ENCODE measurements at places on chromosomes 5 and 9.

DNA sequence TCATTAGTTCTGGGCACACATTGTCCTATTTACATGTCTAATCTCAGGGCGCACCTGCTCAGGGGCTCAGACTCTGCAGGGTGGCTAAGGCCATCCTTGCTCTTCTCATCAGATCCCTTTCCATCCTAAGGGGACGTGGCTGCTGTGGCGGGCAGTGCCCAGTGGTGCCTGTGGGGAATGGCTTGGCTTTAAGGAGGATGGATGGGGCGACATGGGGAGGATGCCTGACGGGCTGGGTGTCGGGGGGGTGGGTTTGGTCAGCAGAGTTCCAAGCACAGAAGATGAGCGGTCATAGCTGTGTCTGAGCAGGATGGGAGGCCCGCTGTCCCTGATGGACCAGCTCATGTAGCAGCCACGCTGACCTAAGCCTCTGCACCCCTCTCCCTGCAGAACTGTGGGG, 40.9 kb upstream of the SUSD3 start:
- no peak for DNase-seq

DNA sequence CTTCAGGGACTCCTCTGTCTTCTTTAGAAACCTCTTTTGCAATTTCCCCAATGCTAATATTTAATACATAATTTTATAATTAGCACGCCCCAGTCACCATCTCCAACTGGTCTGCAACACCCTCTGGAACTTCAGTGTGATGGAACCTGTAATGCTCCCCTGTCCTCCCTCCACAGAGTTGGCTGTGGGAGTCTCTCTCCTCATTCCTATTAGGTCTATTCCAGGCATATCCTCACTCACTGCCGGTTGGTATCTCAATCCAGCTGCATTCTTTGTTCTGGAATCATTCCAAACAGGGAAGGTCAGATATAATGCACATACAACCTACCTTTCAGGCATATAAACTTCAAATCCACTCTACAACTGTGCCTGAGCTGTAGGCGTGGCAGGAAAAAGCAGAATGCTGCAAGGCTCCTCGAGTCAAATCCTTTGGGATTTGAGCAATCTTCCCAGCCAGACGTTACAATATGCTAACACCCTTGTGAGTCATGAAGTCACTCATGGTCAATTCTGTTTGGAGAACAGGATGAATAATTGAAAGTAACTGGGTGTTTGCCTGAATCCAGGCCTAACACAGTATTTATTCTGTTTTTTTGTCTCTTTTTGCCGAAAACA, 293.8 kb downstream of the CWC27 start:
- peak; percentile 55 for DNase-seq

- DNase-seq = no peak
Measured at GRCh38 chr5:3346111-3346820, 249.4 kb upstream of the IRX1 start.

- no peak for DNase-seq
Measured at GRCh38 chr9:109290385-109290784, 30.5 kb downstream of the EPB41L4B start.

DNA sequence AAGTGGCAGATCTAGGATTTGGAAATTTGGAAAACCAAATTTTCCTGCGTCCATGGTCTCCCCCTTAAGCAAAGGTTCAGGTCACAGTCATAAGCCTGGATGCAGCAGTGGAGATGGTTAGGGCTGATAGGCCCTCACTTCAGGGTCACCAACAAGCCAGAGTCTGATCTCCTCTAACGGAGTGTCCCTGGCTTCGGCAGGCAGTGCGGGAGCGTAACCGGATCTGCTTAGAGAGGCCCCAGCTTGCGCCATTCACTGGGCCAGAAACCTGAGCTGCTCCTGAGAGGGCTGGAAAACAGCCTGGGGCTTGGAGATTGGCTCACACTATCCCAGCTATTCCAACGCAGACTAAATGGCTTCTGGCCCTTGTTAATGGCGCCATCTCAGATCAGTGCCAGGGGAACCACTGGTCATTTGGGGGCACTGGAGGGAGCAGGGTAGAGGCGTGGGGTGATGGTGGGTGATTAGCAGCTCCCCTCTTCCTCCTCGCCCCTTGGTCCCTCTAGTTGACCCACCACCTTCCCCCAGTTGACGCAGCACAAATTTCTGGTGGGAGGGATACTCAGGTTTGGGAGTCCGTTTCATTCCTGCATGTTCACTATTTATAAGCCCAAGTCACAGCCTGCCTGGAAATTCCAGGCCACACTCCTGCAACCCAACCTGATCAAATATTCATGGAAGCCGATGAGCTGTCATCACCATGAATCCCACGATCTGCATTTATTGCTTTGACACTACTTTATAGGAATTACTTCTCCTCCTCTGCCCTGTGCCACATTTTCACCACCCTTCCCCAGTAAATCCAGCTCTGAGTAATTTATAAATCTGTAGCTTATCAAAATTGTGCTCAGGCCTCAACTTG, 134.6 kb upstream of the CPEB4 start:
- no peak for DNase-seq

- no peak for DNase-seq
Measured at GRCh38 chr9:135612437-135612836, 26.9 kb downstream of the GLT6D1 start.

DNA sequence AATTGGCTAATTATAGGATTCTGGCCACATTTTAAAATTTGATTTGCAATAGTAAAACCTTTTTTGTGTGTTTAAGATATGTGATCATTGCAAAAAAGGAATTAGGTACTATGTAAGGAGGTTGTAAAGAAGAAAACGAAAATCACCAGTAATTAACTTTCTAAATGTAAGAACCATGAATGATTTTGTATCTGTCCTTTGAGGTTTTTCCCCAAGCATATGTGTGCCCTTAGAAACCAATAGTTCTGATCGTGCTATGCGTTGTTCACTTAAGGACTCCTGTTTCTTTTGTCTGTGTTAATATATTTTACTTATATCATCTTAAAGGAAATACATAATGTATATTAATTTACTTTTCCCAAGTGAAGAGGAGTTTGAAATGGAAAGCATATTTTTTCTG, 410.2 kb downstream of the PSAT1 start:
- no peak for DNase-seq

DNA sequence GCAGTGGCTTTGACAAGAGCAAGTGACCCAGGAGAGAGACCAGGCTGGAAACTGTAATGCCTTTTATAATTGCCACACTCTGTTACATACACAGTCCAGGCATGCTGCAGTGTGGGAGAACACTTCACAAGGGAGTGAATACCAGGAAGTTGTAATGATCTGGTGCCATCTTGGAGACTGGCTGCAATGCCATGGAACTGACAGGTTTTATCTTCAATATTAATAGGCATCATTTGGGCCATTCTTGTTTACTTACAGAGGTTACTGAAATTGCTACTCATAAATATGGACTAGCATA, 274.3 kb downstream of the AUH start:
- DNase-seq = no peak

DNA sequence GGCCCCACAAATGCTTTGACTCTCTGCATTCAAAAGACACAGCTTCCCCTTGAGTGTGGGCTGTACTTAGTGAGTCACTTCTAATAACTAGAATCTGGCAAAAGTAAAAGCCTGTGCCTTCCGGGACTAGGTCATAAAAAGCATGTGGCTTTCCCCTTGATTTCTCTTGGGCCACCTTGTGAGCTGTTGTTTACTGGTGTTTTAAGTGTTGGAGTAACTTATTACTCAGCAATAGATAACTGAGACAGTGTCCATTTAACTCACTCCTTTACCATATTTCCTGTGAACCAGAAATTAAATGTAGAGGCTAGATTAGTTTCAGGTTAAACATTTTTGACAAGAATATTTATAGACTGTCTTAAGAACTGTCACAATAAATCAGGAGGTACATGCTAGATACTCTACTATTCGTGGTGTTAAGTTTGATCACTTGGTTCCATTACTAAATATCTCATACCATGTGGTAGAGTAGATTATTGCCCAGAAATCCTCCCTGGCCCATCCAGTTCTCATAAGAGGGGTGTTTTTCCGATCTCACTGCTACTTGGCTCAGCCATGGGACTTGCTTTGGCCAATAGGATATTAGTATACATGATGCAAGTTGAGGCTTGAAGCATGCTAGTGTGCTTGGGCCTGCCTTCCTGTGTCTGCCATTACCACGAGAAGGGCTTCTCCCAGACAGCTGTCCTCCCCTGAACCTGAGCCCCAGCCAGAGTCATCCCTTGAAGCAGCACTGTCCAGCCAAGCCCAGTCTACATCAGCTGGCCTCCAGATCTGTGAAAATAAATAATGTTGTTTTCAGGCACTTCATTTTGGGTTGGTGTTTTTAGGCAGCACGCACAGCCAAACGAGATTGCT, 10.4 kb upstream of the CMBL start:
- no peak for DNase-seq

DNA sequence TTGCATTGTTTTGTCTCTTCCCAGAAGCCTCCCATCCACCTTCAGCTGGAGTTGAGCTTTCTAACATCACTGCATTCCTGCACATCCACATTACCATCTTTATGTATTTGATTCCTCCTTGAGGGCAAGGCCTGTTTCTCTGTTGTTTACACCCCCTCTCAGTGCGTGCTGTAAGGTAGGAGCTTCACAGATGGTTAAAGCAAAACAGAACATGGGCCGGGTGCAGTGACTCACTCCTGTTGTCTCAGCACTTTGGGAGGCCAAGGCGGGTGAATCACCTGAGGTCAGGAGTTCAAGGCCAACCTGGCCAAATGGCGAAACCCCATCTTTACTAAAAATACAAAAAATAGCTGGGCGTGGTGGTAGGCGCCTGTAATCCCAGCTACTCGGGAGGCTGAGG, 110.9 kb downstream of the KCNIP1 start:
- DNase-seq = peak; percentile 31

DNA sequence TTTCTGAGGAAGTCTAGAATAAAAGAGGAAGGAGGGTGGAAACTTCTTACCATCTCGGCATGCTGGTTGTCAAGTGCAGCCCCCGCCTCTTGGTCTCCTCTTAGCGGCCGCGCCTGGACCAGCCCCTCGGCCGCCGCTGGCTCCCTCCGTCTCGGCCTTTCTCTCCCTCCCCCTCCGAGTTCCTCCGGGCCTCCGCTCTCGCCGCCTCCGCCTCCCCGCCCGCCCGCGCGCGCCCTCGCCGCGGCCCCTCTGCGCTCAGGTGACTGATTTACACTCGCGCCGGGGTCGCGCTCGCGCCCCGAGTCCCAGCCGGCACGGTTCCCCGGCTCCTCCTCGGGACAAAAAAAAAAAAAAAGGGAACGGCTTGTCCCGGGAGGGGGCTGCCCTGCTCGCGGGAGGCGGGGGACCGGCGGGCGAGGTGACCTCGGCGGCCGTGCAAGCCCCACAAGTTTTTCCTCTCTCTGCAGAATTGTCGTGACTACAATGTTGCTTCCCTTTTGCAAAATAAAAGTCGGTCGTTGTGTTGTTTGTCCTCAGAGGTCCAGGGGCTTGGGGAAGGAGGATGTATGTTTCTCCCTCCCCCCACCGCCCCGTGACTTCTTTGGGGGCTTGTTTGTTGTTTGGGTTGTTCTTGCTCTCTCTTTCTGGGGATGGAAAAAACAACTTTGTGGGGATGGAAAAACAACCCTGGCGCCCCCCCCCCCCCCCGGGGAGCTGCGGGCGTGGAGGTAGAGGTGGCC, at the start of gene BNC2:
Gene BNC2 (minus strand): TSS at position 75 of the 740 bp plus-strand sequence. CDS start 22 bp downstream, at position 53.
- DNase-seq = peak; percentile 42

DNA sequence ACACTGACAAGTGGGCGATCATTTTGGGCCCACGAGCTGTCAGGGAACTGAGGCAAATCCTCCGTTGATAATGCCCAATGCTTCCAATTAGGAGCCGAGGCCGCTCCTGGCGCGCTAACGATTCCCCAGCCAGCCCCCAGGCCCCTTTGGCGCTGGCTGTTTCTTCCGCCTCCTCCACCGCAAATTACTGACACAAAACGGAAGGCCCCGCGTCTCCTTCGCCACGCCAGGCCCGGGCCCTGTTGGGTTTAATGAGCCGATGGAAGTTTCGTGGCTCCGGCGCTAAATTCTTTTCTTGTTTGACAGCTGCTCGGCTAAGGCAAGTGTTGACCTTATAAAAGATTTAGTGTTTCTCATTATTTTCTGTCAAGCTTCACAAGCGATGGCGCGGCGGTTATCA, 25.7 kb upstream of the BARHL1 start:
- DNase-seq = no peak

DNA sequence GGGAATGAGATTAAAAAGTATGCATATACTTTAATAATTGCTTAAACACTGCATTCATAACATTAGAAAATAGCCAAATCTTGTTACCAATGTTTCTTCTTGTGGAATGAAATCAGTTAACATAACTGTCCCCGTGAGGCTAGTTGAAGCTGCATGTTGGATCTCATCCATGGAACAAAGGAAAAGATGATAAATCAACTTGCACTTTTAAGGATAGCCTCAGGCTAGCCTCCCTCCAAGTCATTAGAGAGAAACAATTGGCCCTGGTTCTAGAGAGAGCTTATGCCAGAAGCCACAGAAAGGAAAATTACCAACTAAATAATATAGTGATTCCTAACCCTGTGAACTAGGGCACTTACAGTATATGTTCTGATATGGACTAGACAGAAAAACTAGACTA, 66.9 kb downstream of the GRIN3A start:
- DNase-seq = no peak

- DNase-seq = peak; percentile 14
Measured at GRCh38 chr9:81083067-81083466, 606.3 kb downstream of the TLE1 start.

DNA sequence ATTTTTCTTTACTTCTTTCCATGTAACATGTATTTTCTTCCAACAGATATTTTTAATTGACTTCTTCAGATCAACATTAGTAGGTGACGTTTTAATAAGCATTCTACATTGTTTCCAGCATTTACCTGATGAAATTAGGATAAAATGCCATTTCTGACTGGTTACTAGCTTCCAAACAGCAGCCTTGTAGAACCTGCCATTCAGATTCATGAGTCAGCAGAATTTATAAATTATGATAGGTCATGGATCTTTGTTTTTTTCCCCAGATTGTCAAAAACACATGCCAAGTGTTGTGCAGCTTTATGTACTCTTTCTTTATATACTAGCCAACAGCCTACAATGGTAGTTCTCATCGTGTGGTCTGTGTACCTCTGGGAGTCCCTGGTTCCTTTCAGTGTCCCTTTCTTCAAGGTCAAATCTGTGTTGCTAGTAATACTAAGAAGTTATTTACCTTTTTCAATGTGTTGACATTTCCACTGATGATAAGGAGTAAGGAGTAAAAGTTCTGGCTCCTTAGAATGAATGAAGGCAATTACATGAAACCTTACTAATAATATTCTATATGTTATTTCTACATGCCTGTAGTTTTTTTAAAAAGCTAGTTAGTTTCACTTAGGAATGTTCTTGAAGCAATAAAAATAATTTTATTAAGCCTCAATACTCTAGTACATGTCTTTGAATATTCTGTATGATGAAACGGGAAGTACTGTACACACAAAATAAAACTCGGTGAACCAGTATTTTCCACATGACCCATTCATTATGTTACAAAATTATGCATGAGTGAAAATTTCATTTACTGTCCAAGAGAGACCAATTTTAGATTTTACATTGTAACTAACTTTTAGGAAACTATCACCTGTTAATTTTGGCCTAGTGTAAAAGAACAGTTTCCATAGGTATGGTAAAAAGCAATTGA, 135.8 kb downstream of the ZCCHC7 start:
- no peak for DNase-seq

DNA sequence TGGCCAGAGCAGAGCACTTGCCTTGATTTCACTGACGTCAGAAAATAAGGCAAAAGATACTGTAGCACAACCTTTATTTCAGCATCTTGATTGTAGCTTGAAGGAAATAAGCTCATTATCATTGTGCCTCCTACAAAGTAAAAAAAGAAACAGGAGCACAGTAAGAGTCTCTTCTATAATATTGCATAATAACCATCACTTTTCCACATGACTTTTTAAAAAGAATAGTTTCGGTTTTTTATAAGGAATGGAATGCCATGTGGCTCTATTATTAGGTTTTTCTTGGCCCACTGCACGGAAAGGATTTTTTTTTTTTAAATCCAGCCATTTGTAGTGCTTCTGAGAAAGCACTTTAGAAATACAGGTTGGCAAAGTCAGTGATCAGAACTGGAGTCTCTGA, 655.3 kb downstream of the LRRC70 start:
- no peak for DNase-seq

Measured in H54 (cell line).